ENCODE measurements at places on chromosomes 6 and 20.

DNA sequence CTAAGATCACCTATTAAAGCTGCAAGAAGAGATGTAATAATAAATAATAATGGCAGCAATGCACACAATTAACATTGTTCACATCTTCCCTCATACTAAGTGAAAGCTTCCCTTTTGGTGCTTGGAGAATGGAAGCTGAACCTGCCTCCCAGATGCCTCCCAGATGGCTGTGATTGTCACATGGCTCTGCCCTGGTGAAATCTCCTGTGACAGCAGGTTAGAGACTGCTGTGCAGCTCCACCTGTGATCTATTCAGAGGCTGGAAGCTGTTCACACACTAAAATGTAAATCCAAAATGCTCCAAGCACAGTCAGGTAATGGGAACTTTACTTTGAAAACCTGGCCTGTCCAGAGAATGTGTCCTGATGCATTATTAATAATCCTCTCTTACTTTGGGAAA lies 41.7 kb upstream of the RGS17 start:
- DNase-seq, result no peak

- DNase-seq, result no peak
These were observed 121.6 kb downstream of the PREX1 start for GRCh38 chr20:48706116-48706656.

- no peak for DNase-seq
These were observed 137.0 kb upstream of the HEY2 start for GRCh38 chr6:125612345-125612846.

- DNase-seq, result no peak
These were observed 53.7 kb downstream of the MOCS1 start for GRCh38 chr6:39880594-39880993.

DNA sequence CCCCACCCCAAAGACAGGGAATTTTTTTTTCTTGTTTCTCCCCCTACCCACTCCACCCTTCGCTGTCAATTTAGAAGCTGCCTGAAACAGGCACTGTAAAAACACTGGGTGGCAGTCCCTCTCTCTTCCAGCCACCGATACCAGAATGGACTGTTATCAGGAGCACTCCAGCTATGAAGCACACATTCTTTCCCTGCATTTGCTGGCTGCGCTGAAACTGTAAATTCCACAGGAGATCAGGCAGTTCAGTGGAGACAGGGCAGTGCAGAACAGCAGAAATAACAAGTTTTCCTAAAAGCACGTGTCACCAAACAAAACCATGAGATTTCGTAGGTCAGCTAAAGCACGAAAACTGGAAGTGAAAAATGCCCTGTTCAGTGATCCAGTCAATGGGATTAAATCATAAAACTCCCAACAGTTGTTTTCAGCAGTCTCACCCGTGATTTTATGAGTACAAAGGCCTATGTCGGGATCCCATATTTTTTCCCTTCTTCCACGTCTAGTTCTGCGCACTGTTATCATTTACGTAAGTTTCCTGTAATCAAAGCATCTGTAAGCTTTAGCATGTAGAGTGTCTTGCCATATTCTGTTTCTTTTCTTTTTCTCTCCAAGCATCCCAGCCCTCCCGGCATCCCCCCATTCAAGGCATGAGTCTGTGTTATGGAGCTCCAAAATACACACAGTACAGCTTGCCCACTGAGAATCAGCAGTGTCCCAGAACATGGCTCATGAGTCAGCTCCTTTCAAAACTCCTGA lies 359.9 kb upstream of the EPHA7 start:
- DNase-seq, result no peak

DNA sequence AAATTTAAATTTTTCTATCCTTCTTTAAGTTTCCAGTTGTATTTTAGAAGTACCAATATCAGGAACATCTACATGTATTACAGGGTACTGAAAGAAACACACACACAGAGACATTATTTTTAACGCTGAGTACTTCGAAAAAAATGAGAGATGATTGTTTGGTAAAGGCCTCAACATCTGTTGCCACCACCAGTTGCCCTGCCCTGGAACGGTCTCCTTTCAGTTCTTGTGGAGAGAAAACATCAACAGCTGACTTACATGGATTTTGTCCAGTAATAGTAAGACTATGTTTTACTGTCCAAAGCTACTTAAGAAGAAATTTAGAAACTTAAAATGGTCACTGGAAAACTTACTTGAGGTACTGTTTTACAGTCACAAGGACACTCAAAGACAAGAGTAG lies 16.7 kb downstream of the HMGCLL1 start:
- DNase-seq, result no peak

DNA sequence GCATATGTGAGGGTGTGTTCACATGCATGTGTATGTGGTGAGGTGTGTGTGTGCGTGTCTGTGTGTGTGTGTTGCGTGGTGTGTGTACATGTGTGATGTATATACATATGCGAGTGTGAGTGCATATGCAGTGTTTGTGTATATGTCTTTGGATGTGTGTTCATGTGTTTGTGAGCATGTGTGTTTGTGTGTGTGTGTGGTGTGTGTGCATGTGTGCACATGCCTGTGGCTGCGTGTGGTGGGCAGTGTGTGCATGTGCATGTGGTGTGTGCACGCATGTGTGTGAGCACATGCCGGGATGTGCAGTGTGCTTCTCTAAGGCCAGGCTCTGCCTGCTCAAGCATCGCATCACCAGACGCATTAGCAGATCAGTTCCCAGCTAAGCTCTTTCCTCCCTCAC lies 5.7 kb downstream of the THBS2 start:
- no peak for DNase-seq

DNA sequence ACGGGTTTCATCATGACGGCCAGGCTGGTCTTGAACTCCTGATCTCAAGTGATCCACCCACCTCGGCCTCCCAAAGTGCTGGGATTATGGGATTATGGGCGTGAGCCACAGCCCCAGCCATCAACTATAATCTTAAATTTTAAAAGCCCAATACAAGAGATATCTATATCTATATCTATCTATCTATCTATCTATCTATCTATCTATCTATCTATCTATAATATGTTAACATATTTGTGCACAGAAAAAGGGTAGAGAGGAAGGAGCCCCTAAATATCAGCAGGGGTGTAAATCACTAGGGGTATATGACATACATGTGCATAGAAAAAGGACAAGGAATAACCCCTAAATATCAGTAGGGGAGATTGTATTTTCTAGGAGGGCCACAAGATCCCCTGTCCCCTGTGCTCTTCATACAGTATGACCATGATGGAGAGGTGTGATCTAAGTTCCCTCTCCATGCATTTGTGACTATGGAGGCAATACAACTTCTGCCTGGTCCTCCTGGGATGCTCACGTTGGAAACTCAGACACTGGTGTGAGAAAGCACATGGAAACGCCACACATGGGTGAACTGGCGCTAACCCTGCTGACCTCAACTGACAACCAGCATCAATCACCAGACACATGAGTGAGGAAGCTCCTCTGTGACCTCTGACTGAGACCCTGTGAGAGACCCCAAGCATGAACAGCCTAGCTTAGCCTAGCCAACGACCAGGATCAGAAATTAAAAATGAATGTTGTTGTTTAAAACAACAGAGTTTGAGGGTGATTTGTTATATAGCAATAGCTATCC lies 1.2 kb upstream of the SPATS1 start:
- no peak for DNase-seq

DNA sequence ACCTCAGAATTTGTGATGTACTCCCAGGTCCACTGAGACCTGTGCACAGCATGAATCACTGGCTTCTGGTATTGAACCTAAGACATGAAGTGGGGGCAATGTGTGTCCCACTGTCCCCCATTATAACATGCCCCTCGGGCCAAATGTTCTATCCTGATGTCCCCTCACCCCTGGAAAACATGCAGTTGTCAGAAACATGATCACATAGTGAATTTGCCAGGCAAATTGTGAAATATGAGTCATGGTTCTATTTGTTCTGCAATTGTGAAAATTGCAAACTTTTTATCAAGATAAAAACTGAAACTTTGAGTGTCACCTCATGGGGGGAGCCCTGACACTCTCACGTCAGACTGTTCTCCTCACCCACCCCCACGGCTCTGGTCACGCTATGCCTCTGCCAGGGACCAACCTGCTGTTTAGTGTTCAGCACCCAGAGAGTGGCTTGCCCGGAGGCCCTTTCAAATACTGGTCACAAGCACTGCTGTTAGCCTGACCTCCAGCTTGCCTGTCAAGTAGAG lies 305.3 kb downstream of the CLIC5 start:
- peak; percentile 83 for DNase-seq

GRCh38 chr6:135115834-135116233 lies 61.2 kb upstream of the HBS1L start:
- no peak for DNase-seq

GRCh38 chr6:125584468-125584939 lies 164.9 kb upstream of the HEY2 start:
- DNase-seq, result no peak

GRCh38 chr6:4297348-4297747 lies 162.0 kb upstream of the ECI2 start:
- no peak for DNase-seq

GRCh38 chr6:55819811-55820210 lies 55.6 kb downstream of the BMP5 start:
- no peak for DNase-seq

DNA sequence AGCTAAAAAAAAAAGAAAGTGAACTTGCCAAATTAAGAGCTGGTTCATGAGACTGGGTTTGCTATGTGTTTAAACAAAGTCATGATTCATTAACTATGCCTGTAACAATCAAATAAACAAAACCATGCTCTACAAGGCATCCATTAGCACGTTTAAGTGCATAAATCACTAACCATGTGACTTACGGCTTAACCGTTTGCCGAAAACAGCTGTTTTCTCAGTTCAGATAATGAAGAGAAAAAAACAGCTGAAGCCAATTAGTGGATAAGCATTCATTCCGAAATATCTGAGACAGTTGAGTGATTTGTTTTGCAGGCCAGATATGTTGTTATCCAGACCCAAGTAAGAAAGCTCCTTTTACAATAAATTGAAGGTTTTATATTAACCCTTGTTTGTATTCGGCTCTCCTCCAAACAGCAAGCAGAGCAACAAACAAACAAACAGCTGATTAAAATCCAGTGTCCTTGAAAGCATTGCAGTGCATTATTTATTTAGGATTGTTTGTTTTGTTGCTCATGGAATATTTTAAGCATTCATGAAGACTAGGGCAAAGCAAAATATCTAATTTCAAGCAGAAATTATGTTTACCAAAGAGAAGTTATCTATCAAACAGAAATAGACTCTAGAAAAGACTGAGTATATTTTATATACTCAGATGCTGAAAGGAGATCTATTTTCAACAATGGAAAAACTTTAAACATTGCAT lies 343.5 kb downstream of the RFPL4B start:
- no peak for DNase-seq

- DNase-seq, result no peak
These were observed 146.7 kb upstream of the MLN start for GRCh38 chr6:33950472-33950881.

GRCh38 chr20:48957533-48957932 lies 36.0 kb downstream of the ARFGEF2 start:
- no peak for DNase-seq

- DNase-seq, result no peak
These were observed 5.7 kb downstream of the SOD2 start for GRCh38 chr6:159687341-159687740.

GRCh38 chr6:135586844-135587243 lies 89.3 kb upstream of the AHI1 start:
- no peak for DNase-seq

GRCh38 chr20:58459058-58459750 lies 56.0 kb downstream of the APCDD1L start:
- no peak for DNase-seq

DNA sequence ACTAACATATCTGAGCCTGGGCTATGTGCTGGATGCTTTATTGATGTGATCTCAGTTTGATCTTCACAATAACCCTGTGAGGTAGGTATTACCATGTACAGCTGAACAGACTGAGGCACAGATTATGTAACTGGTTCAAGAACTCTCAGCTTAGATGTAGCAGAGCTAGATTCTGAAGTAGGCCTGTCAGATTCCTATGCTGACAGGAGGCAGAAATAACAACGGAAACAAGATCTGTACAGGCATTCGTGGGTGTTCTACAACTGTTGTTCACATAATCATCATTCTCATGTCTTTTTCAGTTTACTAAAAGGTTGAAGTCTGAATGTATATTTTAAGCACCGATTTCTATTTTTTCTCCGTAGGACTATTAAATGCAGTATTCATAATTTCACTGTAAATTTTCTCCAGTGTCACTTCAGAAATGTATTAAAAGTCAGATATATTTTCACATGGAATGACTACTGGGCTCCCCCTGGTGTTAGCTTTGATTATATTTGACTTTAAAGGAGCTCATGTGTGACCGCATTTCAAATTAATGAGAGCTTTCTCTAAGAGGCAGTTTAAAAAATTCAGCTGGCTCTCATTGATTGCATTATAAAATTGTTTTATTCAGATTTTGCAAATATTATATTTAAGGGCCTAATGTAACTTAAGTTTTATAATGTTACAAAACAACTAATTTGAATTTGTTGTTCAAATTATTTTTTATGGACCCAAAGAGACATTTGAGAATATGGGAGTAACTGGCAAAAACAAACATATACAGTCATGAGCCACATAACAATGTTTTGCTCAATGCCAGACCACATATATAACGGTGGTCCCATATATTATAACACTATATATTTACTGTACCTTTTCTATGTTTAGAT lies 36.4 kb upstream of the SLC17A4 start:
- DNase-seq, result no peak

- no peak for DNase-seq
These were observed 30.1 kb upstream of the APMAP start for GRCh38 chr20:25022680-25023079.

- DNase-seq, result no peak
These were observed 19.3 kb upstream of the WFDC2 start for GRCh38 chr20:45450097-45450818.

GRCh38 chr6:52351879-52352238 lies 10.1 kb upstream of the PAQR8 start:
- DNase-seq, result no peak

- no peak for DNase-seq
These were observed 1097.8 kb downstream of the KIF16B start for GRCh38 chr20:15475483-15475882.

DNA sequence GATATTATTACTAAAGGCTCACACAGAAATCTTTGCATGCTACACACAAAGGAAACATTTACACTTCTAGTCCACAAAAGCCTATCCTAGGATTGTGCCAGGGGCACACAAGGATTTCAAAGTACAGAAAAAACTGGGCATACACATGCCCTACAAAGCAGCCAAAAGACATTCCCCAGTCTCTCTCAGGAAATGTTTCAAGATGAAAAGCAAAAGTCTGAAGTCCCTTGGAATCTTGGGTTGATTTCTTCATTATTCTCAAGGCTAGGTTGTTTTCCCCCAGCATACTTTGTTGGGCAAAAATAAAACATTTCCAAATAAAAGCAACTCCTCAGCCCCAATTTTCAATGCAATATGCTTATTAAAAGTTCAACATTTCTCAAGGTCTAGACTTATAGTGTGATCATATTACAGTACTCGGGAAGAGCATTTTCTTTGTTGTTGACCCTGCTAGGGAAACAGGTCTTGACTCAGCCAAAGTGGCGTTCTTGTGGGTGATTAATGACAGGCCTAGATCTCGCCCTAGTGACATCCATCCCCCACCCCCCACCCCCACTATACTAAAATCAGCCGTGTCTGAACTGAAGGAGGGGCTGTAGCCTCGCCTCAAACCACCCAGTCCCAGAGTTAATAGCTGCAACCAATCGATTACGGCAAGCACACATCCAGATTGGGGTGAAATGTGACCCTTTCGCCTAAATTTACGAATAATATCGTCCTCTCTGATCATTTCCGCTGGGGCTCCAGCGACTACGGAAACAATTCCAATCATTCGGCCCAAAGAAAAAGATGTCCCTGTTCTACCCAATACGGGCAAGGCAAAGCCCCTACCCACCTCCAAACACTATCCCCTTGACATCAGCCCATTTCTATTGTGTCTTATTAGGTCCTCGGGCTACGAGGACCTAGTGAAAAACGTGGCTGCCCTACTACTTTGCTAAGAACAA lies 1.4 kb downstream of the AKIRIN2 start:
- DNase-seq, result no peak

Measured in stimulated activated CD4-positive, alpha-beta T cell treated with anti-CD3 and anti-CD28 coated beads, Interleukin-4, amount 100 ng/mL, for 48 hours (primary cell).